NCI-H187 treated with DMSO at 0.1 percent for 48 hours (cell line): ENCODE measurements at places on chromosomes 6 and 20.

DNA sequence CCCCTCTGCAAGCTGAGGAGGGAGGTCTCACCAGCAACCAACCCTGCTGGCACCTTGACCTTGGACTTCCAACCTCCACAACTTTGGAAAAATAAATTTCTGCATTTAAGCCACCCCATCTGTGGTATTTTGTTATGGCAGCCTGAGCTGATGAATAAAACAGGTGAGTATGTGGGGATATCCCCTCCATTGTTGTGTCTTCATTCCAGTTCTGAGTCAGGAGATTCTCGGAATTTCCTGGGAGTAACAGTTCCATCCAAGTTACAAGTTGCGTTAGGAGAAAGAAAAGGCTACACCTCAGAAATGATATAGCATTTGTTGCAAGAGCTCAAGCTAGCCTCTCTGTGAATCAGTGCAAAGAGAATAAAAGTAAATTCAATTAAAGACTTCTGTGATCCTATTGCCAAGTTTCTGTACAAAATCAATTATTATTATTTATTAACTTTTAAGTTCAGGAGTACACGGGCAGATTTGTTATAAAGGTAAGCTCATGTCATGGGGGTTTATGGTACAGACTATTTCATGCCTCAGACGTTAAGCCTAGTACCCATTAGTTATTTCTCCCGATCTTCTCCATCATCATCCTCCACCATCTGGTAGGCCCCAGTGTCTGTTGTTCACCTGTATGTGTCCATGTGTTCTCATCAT, 153.0 kb downstream of the NKAIN2 start:
- no peak for DNase-seq

DNA sequence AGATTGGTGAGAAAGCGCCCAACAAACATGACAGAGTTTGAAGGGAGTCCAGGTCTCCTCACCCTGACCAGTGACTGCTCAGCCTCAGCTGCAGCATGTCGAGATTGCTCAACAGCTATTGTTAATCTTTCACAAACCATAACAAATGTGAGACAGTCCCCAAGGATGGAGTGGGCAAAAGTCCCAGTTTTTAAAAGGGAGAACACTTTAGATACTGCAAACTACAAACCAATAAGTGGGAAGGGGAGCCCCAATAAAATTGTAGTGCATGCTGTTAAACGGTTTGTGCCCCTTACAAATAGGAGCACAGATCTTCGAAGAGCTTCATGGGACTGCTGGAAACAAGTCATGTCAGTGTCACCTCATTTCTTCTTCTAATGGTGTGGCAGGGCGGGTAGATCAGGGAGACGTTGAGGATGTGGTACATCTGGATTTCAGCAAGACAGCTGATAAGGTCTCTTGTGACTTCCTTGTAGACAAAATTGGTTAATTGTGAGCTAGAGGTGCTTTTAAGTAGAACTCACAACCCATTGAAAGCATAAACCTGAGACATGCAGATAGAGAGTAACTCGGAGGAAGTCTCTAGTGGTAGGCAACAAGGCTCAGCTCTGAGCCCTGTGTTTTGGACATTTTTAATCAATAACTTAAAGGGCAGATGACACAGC, 134.0 kb upstream of the ARMC2 start:
- no peak for DNase-seq

GRCh38 chr20:60906555-60906954, 345.5 kb upstream of the CDH4 start:
- no peak for DNase-seq

DNA sequence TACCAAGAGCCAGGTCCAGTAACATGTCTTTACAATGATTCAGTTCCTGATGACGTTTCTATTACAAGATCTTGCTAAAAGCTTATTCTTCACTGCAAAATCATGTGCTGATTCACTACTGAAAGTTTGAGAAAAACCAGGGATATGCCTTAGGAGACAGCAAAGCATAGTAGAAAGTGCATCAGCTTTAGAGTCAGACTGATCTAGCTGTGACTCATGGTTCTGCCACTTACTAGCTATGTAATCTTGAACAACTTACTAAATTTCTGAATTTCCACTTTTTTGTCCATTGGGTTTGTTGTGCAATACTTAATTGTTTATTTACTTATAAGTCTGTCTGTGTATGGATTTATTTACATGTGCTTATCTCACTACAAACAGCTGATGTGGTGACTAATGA, 198.5 kb upstream of the RSPO3 start:
- DNase-seq = no peak
